Stimulated activated CD8-positive, alpha-beta memory T cell treated with anti-CD3 and anti-CD28 coated beads, Interleukin-4, amount 100 ng/mL, for 4 hours (primary cell): ENCODE measurements at places on chromosomes 3 and 15.

GRCh38 chr3:45109771-45110508, 36.2 kb downstream of the CDCP1 start:
- no peak for DNase-seq

- DNase-seq = no peak
Observed at GRCh38 chr15:39404767-39405181, 176.1 kb upstream of the THBS1 start.

DNA sequence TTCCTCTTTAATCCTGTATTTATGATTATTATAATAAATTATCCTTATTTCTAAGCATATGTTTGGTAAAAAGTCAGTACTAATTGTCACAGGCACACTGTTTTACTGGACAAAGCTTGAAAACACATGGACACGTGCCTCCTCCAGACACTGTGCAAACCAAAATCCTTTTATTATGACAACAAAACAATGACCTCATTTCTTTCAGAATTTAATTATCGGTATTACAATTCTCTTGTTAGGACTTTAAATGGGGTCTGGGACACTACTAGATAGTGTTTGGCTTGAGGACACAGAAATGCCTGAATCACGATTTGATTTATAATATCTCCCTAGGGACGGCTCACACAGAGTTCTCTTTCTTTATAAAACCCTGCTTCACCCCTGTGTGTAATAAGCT, 107.3 kb upstream of the IGSF10 start:
- DNase-seq = no peak

- no peak for DNase-seq
Observed at GRCh38 chr3:33047842-33048834, 48.8 kb downstream of the GLB1 start.

- DNase-seq = no peak
Observed at GRCh38 chr15:37249249-37249648, 148.9 kb upstream of the MEIS2 start.

DNA sequence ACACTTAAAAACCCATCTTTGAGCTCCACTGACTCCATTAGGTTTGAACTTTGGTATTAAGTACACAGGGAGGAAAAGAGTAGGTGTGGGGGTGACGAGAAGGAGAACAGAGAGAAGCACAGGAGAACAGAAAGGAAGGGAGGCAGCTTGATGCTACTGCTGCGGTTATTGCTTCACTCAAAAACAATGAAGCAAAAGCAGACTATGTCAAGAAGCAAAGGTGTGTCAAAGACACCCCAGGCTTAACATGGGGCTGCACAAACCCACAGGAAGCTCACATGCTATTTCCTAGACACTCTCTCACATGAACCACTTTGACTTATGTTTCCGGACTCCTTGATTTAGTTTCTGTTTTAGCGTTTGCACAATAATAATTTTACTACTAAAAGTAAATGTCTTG, 961.0 kb upstream of the CFAP20DC start:
- peak; percentile 22 for DNase-seq

- DNase-seq = no peak
Observed at GRCh38 chr15:97747342-97747741, 213.2 kb upstream of the ARRDC4 start.

DNA sequence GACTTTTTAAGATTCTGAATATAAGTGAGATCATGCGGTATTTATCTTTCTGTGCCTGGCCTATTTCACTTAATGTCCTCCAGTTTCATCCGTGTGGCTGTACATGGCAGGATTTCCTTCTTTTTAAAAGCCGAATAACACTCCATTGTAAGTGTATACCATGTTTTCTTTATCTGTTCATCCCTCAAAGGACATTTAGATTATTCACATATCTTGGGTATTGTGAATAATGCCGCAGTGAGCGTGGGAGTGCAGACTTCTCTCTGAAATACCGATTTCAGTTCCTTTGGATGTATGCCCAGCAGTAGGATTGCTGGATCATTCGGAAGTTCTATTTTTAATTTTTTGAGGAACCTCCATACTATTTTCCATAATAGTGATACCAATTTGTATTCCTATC, 136.1 kb downstream of the APBA2 start:
- DNase-seq = no peak

DNA sequence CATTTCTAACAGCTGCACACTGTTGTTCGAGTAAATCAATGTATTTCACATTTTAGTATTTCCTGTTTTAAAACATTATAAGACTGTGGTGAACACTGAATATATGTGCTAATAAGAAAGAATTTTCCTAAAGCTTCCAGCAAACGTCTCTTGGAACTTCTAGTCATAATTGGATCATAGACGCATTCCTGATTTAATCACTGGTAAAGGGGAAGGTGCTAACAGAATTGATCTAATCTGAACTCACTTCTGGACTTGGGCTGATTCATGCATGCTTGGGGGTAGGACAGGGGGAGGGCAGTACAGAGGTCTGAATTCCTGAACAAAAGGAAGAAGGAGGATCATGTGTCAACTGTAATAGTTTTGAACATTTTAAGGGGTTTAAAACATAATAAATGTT, 7.3 kb upstream of the LEKR1 start:
- DNase-seq = no peak

DNA sequence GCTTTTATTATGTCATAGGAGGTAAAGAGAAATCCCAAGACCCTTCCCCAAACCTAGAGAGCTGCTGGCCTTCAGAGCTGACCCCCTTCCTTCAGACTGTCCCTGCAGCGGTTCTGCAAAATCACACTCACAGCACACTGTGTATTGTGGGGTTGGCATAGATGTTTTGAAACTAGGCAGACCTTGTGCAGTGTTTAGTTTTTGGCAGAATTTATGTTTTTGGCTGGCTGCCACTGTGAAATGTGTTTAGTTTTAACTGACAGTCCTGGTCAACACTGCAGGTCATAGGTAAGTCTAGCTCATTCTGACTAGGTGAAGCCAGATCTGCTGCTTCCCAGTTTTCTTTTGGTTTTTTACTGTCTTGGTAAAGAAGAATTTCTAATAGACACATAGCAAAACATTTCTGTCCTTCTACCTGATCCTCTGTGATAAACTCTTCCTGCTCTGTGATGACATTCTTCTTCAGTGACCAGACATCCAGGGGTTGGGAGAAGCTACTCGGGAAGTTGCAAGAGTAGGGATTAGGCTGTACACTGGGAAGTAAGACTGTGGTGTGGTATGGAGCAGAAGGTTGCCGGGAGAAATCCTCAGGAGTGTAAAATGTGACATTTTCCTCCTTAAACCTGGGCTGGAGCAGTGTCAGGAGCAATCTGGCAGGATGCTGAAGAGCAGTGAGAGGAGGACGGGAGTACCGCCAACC, 209.6 kb upstream of the MCTP2 start:
- no peak for DNase-seq

- DNase-seq = no peak
Observed at GRCh38 chr15:63939531-63940130, 105.9 kb upstream of the HERC1 start.

DNA sequence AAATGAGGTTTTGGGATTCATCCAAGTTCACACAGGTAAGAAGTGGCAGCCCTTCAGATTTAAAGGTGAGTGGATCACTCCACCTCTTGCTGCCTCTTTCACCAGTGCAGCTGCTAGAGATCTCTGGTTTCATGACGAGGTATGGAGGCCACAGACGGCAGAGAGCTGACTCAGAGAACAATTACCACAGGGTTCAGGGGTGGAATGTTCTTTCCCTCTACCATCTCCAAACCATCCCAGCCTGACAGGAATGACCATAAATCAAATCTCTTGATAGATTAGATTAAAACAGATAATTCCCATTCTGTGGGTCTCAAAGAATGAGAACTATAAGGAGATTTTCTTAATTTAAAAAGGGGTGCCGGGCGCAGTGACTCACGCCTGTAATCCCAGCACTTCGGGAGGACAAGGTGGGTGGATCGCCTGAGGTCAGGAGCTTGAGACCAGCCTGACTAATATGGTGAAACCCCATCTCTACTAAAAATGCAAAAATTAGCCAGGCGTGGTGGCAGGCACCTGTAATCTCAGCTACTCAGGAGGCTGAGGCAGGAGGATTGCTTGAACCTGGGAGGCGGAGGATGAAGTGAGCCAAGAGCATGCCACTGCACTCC, 174.2 kb upstream of the ATP11B start:
- no peak for DNase-seq

DNA sequence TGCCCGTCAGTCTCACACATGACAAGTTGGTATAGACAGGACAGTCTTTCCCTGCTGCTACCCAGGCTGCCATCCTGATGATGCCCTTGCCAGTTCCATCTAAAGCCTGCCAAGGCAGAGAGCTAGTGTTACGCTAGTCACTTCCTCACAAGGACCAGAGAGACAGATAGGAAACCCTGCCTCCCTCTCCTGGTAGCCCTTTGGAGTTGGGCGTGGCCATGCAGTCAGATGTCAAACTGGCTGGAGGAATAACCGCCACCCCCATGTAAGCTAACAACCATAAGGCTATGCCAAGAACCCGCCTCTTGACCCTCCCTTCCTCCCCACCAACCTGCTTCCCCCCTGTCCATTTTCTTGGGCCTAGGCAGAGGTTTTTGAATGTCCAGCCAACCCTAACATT, 2.8 kb downstream of the TMEM115 start:
- DNase-seq = no peak

DNA sequence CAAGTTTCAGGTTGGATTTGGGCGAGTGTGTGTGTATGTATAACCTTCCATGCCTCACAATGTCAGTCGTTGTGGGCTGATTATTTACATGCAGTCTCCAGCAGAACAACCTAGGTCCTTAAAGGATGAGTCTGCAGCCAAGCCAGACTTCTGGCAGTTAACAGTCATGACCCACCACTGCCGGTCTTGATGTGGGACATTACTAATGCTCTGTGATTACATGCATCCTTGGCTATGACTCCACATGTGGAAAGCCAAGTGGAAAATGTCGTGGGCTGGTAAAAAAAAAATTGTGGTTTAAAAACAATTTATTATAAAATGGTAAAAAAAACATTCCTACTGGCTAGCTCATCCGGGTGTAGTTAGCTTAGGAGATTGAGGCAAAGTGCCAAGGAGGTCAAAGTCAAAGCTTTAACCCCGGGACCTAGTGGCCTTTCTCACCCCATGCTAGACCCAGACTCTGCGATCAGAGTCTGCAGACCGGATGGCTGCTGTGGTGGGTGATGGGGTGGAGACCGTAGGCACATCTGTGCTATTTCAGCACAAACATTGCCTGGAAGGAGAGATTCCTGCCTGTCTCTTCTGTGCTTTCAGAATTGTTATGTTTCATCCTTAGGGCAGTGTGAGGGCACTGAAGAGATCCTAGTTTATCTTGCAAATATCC, 6.8 kb downstream of the RARRES1 start:
- no peak for DNase-seq

DNA sequence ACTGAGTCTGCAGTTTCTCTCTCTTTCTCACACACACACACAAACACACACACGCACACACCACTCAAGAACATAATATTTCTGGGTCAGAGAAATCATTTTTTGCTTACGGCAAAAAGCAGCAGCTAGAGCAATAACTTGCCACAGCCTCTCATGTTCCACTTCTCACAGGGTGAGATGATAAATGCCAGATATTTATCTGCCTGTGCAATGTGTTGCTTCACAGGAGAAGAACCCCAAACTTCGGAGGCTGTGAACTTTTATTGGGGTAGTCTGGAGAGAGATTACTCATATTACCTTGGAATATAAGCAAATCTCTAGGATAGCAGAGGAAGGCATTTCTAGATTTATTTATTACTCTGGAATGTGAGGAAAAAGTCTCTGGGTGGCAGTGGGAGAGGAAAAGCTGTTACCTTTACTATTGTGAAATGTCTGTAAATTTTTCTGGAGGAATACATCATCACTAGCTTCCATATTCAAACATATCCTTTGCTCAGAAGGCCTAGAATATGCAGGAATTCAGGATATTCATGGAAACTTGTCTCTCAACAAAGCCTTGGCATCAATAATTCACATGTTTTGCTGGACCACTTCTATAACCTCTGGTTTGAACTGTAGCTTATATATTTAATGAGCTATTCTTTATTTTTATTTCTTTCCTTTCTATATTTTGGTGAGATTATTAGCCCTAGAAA, 369.2 kb downstream of the NSUN3 start:
- DNase-seq = no peak

DNA sequence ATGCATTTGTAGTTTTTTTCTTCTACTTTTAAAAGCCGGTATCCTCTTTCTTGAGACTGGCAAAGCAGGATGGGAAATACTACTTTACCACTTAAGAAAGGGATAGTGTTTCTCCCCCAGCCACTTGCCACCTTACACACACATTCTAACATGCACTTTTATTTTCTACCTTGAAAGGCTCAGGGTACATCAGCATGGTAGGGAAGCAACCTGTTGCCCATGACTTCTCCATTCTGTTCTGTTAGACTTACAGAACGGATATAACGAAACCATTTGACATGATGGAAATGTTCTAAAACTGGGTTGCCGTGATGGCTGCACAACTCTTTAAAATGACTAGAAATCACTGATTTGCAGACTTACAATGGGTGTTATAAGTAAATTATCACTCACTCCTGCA, 405.5 kb downstream of the SHQ1 start:
- no peak for DNase-seq

- no peak for DNase-seq
Observed at GRCh38 chr3:196120291-196120951, 38.5 kb upstream of the TFRC start.

GRCh38 chr15:90953947-90954711, 555 bp upstream of the RCCD1 start:
- DNase-seq = no peak

- no peak for DNase-seq
Observed at GRCh38 chr3:32421991-32422859, 30.6 kb downstream of the CMTM7 start.

- DNase-seq = no peak
Observed at GRCh38 chr3:70984776-70985482, 598.6 kb downstream of the FOXP1 start.
